AG09319 (cell line): ENCODE measurements at places on chromosomes 16 and 17.
A peak's percentile ranks its signal among the peaks of the same experiment; 100 is the strongest.

- no peak for DNase-seq
Observed at GRCh38 chr17:73976676-73977521, 226.6 kb upstream of the RPL38 start.

GRCh38 chr16:77273815-77274214 is 74.6 kb downstream of the SYCE1L start:
- no peak for DNase-seq

DNA sequence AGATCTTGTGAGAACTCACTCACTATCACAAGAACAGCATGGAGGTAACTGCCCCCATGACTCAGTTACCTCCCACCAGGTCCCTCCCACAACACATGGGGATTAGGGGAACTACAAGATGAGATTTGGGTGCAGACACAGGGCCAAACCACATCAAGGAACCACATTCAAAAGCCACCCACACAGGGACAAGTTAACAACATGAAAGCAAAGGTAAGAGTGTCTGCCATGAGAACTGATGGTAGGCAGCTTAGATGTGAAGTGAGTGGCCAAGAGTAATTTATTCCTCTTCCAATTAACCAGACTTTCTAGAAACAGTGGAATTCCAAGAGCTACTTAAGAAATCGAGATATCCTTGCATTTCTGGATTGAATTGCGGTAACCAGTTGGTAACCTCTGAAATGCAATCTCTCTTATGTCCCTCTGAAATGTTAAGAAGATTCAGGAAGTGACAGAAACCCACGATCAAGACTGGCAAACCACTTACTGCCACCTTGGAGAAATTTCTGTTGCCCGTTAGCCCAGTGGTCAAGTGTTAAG is 167.4 kb upstream of the CACNG5 start:
- no peak for DNase-seq

DNA sequence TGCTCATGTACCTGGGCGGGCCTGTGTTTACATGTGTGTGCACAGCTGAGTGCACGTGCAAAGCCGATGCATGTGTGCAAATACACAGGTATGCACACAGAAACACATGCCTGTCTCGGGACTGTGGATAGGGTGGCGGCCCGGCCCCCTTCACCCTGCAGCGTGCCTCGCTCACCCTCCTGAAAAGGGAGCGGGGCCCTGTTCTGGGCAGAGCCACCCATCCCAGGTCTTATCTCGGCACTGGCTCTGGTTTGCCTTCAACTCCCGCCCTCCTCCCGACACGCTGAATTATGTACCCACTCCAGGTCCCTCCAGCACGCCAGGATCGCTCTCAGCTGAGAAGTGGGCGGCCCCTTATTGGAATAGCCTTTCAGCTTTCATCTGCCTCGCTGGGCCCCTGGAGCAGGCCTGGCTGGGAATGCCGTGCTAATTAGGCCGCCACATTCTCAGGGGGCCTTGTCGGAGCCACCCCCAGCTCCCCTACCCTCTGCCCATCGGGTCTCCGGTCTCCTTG is 77.8 kb downstream of the RTN4RL1 start:
- DNase-seq = no peak

- DNase-seq = no peak
Observed at GRCh38 chr16:69838489-69838888, 76.4 kb downstream of the WWP2 start.

DNA sequence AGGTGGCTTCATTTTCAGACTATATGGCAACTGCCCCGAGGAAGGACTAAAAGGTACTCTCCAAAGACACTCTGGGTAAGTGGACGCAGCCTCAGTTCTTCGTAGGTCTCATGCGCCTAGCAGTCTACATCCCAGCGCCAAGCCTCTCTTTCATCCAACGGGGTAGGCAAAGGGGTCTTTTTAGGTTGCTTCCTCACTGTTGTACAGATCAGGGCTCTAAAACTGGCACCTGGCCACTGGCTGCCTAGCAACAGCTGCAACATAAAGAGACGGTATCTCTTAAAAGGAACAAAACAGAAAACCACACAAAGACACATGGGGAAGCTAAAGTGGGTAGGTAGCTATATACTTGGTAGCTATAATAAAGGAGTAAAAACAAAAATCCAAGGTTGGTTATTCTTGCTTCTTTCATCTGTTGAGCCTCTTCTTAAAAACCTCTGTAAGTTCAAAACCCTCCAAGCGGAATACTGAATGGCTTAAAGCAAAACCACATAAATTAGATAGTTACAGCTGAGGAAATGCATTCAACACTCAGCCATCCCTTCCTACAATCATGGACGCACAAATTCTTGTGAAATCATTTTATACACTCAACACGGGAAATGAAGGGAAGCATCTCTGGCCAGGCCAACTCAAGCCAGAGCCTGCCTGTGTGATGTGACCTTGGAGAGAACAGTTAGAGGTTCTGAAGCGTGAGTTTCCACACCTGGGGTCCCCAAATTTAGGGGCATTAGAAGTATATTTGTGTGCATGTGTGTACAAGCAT is 22.7 kb downstream of the CYTH1 start:
- DNase-seq = no peak

DNA sequence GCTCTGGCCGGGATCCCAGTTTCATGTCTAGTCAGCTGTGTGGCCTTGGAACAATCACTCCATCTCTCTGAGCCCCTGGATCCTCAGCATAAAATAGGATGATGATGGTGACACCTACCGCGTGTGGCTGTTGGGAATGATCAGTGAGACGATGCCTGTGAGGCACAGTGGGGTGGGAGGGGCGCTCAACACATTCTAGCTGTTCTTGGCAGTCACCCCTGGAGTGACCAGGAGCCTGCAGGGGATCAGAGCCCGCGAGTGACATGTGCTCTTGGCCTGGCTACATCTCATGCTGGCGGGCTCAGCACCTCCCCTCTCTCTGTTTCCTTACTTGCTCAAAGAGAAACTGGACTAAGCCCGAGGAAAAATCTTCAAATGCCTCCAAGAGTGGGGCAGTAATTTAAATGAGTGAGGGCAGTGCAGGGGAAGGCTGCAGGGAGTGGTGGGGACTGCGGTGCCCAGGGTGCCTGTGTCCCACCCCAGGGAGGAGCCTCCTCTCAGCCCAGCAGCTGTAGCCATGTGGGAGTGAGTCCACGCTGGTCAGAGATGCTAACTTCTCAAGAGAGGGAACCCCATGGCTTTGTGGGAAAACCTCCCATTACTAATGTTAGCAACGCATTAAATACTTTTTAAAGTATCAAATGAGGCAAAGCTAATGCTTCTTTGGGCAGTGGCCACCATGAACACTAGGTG is 23.1 kb upstream of the DOK4 start:
- DNase-seq = no peak

- DNase-seq = no peak
Observed at GRCh38 chr17:12859520-12859919, 70.2 kb downstream of the ARHGAP44 start.

- DNase-seq = no peak
Observed at GRCh38 chr17:18105595-18105994, 3.0 kb upstream of the MYO15A start.

- DNase-seq = no peak
Observed at GRCh38 chr16:11234884-11235702, 20.9 kb downstream of the SOCS1 start.

- DNase-seq = no peak
Observed at GRCh38 chr17:27269201-27269600, 24.7 kb upstream of the WSB1 start.

DNA sequence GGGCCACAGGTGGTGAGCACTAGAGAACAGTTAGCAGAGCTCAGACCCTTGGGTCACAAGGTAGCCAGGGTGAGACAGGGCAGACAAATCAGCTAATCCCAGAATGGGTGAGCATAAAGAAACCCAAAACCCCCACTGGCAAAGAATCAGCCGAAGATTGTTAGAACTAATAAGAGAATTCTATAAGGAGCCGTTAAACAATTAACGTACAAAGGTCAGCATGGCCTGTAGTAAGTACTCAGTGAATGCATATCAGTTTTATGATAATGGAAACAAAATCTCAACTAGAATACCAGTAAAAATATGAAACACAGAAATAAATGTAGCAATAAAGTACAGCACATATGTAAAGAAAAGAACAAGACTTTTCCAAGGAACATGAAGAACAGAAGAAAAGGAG is 168.6 kb downstream of the NTN1 start:
- DNase-seq = no peak

- no peak for DNase-seq
Observed at GRCh38 chr17:17042851-17043460, 699 bp downstream of the MPRIP start.

DNA sequence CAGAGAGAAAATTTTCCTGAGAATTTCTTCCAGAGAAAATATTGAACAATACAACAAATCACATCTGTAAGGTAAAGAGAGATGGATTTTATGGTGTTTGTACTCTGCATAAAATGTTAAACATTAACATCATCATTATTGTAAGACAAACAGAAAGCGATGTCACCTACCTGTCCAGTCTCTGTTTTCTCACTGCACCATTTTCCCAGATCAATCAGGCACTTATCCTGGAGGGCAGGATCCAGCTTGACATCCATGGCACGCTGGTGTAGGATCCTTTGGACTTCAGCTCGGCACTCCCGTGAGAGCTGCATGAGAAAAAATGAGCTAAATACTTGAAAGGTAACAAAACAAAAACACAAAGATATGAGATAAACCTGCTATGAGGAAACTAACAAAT is 55.9 kb upstream of the CLEC18B start:
- no peak for DNase-seq

DNA sequence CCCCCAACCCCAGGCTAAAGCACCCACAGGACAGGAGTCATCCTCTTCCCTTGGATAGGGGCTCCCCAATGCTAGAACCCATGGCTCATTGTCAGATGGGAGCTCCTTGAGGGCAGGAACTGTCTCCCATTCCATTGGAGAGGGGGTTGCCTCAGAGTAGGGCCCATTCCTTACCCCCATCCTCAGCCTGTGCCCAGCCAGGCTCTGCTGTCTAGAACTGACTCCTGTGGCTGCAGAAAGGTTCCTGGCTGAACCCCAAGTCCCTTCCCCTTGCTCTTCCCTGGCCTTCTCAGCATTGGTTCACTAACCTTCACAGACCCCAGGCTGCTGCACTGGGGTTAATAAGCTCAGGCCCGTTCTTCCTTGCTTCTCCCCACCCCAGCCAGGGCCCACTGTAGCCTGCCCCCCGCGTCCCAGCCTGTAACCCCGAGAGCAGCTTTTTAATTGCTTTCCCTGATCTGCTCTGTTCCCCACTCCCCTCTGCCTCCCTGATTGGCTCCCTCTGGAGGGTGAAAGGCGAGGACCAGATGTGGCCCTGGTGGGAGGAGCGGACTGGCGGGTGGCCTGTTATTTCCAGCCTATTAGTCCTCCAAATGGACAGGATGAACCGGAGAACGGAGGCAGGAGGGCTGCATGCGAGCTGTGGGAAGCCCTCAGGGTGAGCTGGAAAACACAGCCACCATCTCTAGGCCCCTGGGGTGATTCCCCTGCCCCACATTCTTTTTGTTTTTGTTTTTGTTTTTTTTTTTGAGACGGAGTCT is 6.0 kb upstream of the GFAP start:
- no peak for DNase-seq

- no peak for DNase-seq
Observed at GRCh38 chr17:78322327-78322857, 37.5 kb downstream of the SOCS3 start.

- no peak for DNase-seq
Observed at GRCh38 chr17:46995841-46996571, 17.0 kb upstream of the RPRML start.

GRCh38 chr17:69141431-69142174 is at the start of gene ABCA6:
TSS of gene ABCA6 (minus strand) at chr17:69141895. CDS start at chr17:69140703, 1,192 bp downstream.
- peak; percentile 45 for DNase-seq

DNA sequence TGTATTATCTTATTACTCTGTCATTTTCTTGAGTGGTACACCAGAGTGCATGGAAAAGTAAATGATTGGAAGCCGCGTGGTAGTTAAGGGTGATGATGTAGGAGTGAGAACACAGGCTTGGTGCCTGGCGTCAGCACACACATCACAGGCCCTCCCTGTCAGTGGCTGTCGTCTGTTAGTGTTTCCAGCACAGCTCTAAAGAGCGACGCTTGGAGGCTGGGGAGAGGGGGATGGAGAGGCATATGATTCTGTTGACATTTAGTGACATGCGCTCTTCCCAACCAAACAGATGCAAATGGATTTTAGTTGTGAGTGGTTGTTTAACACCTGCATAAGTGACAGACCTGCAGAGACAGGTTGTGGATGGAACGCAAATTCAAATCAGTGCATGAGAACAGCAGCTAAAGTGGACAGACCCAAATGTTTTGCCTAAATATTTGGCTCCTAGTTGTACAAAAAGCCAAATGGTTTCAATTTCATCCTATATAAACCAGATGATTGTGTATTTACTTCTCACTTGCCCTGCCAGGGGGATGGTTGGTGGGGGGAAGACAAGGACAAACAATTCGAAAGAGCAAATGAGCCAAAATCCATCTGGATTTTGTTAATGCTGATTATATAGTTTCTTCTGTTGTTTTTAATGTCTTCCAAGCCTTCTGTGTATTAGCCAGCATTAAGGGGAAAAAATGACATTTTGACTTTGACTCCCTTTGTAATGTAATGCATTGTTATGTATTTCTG is 222.3 kb downstream of the WWOX start:
- DNase-seq = no peak

DNA sequence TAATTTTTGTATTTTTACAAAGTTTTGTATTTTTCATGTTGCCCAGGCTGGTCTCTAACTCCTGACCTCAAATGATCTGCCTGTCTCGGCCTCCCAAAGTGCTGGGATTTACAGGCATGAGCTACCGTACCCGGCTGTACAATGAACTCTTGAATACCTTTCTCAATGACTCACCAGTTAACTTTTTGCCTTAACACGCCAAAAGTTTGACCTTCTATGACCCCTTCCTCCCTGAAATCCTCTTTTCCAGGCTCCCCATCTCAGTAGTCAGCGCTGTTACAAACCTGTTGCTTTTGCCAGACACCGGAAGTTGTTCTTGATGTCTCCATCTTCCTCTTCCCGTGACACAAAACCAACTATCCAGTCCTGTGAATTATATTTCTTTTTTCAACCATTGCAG is 158.1 kb upstream of the ASIC2 start:
- no peak for DNase-seq

- DNase-seq = no peak
Observed at GRCh38 chr17:7886227-7887037, 2.2 kb upstream of the CHD3 start.

DNA sequence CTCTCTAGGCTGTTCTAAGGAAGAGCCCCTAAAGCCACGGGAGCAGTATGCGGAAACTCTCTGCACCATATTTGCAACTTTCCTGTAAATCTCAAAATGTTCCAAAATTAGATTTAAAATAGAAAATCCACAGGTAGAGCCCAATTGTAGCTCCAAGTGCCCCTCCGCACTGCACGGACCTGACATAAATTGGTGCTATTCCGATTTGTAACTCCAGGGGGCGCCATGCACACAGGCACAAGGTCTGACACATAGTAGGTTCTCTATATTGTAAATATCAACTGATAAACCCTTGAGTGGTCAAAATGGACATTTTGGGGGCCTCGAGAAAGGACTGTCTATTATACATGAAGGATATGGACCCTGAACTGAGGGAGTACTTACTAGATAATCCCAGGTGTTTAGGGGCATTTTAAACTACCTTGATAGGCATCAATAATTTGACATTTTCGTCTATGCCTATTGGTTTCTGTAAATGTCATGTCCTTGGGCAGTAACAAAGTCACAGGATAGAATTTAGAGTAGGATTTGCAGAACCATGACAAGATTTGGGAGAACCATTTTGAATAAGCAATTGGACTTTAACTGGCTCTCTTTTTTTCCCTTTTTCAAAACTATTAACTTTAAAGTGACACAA is 36.6 kb upstream of the TMEM132E start:
- no peak for DNase-seq

GRCh38 chr16:35176449-35176848 is 1717.0 kb downstream of the TP53TG3F start:
- no peak for DNase-seq

- DNase-seq = no peak
Observed at GRCh38 chr16:56419740-56420548, 5.4 kb downstream of the AMFR start.

- DNase-seq = no peak
Observed at GRCh38 chr16:11147754-11148444, 108.1 kb downstream of the SOCS1 start.
